Activated naive CD4-positive, alpha-beta T cell (primary cell): ENCODE measurements at places on chromosomes 3 and 15.

GRCh38 chr15:68424754-68425390, 7.1 kb downstream of the ITGA11 start:
- DNase-seq: no peak

DNA sequence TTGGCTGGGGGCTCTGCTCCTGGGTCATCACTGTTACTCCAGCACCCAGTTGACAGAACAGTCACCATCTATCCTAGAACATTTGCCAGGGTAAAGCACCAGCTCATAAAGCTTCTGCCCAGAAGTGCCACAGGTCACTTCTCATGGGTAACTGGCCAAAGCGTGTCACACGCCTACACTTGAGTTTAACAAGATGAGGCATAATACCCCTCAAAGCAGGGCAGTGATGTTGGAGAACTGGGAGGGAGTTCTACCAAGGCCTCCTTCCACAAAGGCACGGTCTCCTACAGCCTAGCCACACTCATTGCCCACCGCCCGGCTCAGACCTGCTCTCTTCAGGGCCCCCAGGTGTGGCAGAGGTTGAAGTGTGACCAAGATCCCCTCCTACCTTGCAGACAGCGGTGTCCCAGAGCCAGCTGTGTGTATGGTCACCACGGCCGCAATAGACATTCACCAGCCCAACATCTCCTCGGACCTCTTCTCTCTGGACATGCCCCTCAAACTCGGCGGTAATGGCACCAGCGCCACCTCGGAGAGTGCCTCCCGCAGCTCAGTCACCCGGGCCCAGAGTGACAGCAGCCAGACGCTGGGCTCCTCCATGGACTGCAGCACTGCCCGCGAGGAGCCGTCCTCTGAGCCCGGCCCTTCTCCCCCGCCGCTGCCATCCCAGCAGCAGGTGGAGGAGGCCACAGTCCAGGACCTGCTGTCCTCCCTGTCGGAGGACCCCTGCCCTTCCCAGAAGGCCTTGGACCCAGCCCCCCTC, 107.7 kb downstream of the ETFA start:
- no peak for DNase-seq

- no peak for DNase-seq
Observed at GRCh38 chr15:80641384-80641783, 53.7 kb upstream of the ABHD17C start.

GRCh38 chr3:42590989-42591756, 513 bp downstream of the SS18L2 start:
- DNase-seq: no peak

DNA sequence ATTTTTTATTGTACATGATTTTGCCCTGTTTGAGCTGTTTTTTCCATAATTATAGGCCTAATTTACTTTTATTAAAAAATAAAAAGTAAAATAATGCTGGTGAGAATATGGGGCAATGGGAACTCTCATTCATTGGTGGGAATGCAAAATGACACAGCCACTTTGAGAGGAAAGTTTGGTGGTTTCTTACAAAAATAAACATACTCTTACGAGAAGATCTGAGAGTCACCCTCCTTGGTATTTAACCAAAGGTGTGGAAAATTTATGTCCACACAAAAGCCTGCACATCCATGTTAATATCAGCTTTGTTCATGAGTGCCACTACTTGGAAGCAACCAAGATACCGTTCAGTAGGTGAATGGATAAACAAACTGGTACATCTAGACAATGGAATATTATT, 9.8 kb downstream of the MUC13 start:
- no peak for DNase-seq

- DNase-seq: no peak
Observed at GRCh38 chr15:78055919-78056713, 21.4 kb downstream of the TBC1D2B start.

GRCh38 chr3:94246171-94246570, 183.3 kb downstream of the NSUN3 start:
- DNase-seq: no peak

DNA sequence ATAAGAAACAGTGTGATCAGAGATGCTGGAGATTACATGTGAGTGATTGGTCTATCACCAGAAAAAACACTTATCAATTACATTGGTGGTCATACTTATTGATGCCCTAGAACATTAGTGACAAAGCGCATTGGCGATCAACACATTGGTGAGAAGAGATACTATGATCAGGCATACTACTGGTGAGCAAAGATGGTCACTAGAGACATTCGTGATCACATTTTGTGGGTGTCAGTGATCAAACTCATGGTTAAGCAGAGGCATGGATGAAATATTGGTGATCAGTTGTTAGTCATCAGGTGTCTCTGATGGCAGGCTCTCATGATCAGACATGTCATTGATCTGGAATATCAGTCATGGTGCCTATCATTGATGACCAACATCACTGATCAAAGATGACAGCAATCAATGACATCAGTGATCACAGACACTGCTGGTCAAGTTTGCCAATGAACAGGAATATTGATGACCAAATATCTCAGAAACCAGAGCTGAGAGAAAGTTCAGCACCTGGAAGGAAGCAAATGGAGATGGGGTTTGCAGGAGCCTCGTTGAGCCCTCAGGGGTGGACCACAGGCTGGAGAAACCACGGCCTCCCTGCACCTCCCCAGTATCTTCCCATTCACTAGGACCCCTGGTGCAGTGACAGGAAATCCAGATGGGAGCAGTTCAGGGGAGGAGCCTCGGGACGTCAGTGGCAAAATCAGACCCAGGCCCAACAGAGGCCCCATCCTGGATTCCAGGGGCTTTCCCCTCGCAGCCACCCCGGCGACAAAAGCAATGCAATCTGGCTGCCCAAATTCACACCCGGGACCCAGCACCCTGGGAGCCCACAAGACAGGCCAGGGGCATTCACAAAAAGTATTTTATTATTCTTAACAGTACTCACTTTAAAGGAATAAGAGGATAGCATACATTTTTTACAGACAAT, 12.2 kb upstream of the DNAJB8 start:
- no peak for DNase-seq

GRCh38 chr3:46462111-46462510, 2.6 kb downstream of the LTF start:
- DNase-seq: no peak

GRCh38 chr3:193868590-193868989, 267.4 kb upstream of the HES1 start:
- DNase-seq: no peak

DNA sequence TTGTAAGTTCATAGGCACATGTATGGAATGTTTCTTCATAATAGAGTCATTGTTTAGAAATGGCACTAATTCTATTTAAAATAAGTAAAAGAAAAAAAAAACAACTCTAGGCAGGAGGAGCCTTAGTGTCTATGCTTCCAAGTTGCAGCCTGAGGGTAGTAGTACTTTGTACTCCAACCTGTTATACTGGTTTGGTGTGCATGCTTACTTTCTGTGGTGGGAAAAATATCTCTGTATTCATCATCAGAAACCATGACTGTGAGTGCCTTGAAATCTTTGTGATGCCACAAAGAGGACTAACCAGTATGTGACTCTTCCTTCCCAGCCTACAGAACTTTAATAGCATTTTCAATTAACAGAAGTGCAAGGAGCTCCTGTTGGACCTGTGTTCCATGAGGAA, 4.4 kb downstream of the NAALADL2 start:
- no peak for DNase-seq

DNA sequence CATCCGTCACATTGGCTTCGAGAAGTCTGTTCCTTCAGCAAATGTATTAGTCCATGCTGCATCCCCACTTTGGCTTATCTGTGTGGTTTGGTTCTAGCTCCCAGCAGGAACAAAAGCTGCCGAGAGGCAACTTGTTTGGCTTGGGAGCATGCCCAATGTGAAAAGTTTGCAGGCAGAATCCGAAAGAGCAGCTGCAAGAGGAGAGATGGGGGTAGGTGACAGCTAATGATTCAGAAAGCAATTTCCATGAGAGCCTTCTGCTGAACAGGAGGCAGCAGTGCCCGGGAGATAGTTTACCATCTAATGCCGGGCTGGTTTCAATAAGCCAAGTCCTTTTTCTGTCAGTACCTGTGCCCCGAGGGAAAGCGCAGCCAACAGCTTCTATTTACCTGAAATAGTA, 60.2 kb downstream of the GRM7 start:
- DNase-seq: no peak

DNA sequence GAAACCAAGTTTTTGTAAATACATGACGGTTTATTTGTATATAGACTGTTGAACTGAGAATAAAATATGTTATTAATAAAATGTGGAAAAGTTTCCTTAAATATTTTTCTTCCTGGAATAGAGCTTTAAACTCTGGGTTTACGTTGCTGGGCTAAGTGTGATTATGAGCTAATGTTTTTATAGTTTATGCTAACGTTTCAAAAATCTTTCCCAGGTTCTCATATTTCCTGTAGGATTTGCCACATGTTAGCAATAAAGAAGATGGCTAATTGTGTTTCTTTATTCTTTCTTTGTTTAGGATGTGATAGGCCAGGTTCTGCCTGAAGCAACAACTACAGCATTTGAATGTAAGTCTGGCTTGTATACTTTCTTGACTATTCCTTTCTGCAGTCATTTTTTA, 7.2 kb downstream of the MAP2K5 start:
- no peak for DNase-seq

GRCh38 chr15:73287019-73287418, 81.7 kb downstream of the HCN4 start:
- no peak for DNase-seq

DNA sequence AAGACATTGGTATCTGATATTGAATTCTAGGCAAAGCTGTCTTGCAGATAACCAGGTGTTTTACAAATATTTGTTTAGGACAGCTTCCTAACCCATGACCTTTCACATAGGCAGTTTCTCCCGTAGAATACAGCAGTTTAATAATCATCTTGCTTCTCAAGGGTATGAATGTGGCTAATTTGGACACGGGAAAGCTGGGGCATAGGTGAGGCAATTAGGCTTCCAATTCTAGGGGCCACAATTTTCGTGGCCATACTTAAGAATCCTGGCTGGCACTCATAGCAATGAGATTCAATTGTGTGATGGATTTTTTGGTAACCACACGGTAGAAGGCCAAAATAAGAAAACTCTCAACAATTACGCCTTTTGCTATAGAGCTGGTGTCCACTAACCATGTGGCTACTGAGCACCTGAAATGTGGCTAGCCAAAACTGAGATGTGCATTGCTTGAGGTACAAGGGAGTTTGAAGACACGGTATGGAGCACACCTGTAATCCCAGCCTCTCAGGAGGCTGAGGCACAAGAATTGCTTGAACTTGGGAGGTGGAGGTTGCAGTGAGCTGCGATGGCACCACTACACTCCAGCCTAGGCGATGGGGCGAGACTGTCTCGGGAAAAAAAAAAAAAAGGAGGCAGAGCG, 34.4 kb downstream of the TFRC start:
- DNase-seq: no peak

DNA sequence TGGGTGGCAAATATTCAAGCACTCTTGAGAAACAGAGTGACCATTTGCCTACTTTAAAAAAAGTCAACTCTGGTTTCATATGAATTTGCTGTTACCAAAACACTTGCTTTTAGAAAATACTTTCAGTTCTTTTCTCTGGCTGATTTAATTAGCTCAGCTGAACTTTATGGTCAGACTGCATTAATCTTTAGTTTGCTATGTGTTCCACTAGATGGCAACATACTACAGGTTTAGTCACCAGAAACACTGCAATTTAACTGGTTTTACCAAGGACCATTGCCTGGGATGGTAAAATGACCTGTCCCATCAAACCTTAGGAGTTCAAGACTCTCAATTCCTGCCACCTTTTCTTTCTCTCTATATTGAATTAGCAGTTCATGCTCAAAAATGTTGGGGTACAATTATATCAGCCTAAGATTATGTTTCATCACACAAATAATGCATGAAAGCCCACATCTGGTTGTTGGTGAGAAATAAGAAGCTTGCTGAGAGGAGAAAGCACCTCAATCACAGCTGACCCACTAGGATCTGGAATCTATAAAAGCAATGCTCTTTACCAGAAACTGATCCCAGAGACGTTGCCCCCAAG, 14.2 kb downstream of the EIF4E3 start:
- DNase-seq: no peak

GRCh38 chr15:65042776-65043327, 2.3 kb upstream of the SLC51B start:
- no peak for DNase-seq

DNA sequence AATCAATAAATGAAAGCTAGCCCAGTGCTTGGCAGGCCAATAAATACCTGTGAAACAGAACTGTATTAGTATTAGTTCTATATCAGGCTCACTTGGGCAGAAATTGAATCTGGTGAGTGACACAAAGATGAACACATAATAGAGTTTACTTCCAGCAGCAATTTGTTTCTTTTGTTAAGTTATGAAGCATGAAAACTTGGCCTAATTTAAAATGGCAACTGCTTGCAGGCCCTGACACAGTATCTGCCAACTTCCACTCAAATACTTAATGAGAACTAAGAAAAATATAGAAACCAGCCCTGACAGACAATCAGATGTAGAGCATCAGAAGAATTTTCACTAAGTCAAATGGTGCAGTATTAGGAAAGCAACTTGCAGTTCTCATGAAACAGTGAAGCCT, 37.6 kb upstream of the LRIG1 start:
- DNase-seq: no peak

DNA sequence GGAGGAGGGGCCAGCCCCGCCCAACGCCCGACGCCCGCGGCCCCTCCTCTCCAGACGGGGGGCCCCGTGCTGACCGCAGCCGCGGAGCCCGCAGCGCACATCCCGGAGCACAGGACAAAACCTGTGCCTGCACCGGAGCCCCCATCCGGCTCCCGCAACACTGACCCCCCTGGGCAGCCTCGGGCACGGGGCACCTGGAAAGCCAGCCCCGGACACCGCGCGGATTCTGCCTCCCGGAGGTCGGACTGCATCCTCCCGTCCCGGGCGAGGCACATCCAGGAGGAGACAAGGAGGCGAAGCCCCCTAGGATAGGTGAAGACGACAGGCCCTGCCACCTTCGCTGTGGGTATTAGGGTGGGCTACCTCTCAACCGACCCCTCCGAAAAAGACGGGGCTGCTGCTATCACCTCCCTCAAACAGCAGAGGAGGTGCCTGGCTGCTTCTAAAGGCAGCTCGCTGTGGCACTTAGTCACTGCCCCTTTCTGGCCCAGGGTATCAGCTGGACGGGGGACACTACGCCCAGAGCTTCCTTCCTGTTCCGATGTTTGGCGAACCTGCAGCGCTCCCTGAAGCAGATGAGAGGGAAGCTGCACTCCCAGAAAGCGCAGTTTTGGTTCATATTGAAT, 10.6 kb downstream of the XXYLT1 start:
- DNase-seq: no peak

GRCh38 chr3:82038556-82038955, 277.1 kb upstream of the GBE1 start:
- DNase-seq: no peak

GRCh38 chr3:8972639-8973038, 9.4 kb upstream of the RAD18 start:
- DNase-seq: no peak

DNA sequence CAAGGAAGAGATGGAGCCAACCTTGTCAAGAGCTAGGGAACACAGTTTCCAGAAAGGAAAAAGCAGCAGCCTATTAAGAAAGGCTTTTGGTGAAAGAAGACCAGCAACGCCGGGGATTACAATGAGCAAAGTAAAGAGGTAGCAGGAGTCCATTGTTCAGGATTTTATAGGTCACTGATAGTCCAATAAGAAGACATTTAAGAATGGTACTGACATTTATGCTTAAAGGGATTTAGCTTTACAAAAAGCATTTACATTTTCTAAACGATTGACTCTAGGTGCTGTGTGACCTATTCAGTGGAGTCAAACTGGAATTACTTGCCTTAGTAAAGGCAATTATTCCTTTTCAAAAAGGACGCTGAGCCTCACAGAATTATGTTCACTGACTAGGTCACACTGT, 40.8 kb downstream of the CSNK1G1 start:
- DNase-seq: no peak

GRCh38 chr3:145869958-145870357, 291.0 kb downstream of the PLOD2 start:
- DNase-seq: no peak

GRCh38 chr3:57598765-57599360, 1.7 kb upstream of the ARF4 start:
- no peak for DNase-seq
